NCI-H526 (cell line): ENCODE measurements at places on chromosomes 2 and 18.

DNA sequence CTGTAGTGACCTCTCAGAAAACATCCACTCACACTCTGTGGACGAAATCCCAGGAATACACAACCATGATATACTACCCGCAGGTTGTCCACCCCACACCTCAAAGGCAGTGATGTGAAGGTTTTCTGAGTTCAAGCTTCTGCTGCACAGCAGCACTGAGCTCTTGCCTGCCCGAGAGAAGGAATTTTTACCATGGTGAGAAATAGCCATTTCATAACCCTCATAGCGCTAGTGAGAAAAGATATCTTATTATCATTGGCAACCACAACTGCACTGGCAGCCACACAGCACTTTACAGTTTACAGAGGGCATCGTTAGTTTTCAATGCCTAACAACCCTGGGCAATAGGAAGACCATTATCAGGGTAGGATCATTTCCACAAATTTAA is 36.9 kb downstream of the NAPG start:
- no peak for DNase-seq

DNA sequence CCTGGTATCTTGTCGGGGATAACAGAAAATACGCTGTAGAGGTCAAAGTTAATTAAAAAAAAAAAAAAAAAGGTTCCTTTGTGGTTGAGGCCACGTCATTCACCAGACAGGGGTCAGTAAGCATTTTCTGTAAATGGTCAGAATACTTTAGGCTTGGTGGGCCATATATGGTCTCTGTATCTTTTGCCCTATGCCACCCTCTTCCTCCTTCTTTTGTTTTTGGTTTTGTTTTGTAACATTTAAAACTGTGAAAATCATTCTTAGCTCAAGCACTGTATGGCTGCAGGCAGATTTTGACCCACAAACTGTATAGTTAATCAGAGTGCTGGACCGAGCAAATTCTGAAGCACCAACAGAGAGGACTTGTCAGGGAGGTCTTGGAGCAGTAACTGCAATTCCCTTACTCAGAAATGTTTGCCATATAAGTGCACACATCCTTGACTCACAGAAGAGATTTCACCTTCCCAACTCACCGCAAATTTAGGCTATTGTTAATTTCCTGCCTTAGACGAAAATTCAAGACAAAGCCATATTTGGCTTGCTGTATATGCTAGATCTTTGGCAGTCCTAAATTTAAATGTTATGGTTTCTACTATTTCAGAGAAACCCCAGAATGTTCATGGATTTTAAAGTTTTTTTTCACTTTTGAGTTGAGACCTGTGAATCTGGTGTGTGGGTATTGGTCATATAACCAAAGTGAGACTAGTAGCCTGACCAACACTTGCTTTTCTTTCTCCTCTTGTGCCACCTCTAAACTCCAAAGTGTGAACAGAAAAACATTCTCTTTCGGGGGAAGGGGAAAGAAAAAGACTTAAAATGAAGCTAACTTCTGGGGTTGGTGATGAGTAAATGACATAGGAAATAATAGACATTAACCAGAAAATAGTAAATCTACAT is 65.4 kb downstream of the DOCK10 start:
- no peak for DNase-seq

DNA sequence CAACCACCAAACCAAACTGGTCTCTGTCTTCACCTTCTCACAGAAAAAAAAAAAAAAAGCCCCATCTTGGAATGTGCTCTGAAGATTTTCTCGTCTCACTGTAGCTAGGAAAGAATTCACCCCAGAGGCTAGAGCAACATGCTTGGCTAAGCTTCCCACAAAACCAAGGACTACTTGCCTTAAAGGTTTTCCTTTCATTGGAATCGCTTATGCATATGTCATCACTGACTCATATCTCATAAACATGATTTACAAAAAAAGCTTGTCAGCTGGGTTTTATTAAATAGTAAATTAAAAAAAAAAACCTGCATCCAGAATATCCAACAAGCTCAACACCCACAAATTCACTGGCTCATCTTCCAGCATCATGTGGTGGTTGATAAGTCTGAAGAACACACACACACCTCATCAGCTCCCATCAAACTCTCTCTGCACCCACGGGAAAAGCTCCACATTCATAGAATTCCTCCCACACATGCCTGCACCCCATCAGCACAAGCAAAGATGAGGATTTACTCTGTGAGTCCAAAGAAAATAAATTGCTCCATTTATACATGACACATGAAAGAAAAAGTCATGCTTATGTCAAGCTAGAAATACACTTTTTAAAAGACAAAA is 182.0 kb upstream of the TRIB2 start:
- no peak for DNase-seq

GRCh38 chr2:9646196-9647030 is 15.6 kb upstream of the YWHAQ start:
- DNase-seq: no peak

GRCh38 chr2:104855221-104856085 is 1.5 kb downstream of the POU3F3 start:
- no peak for DNase-seq
